ENCODE measurements at places on chromosomes 4 and X. TPM values are rescaled to one million over a fixed set of nuclear protein-coding genes. Genes with fewer than 3 reads are reported as not detected.

The FRG2 gene
- total RNA-seq, result not detected

The CFAP47 gene
- 0.07 TPM for total RNA-seq

The NUP62CL gene
- 4.1 TPM for total RNA-seq

The OPRPN gene
- not detected for total RNA-seq

The DCAF8L2 gene
- not detected for total RNA-seq

The ARMCX4 gene
- 0.34 TPM for total RNA-seq

The ASB12 gene
- total RNA-seq, result not detected

The POU3F4 gene
- total RNA-seq, result not detected
